Stomach (tissue), 19 donors: ENCODE measurements at places on chromosomes 12 and 14.

GRCh38 chr12:26121323-26122060, 3.3 kb downstream of the BHLHE41 start:
- H3K4me3 ChIP-seq, result peak overlapping the region; percentile 64
- peaks cover 72% of the 10 kb centered on the region for H3K4me1 ChIP-seq
- DNase-seq, result no peak
- H3K27ac ChIP-seq, result peak overlapping the region; percentile 93
- H3K36me3 ChIP-seq, result no peaks in the 10 kb centered on the region

DNA sequence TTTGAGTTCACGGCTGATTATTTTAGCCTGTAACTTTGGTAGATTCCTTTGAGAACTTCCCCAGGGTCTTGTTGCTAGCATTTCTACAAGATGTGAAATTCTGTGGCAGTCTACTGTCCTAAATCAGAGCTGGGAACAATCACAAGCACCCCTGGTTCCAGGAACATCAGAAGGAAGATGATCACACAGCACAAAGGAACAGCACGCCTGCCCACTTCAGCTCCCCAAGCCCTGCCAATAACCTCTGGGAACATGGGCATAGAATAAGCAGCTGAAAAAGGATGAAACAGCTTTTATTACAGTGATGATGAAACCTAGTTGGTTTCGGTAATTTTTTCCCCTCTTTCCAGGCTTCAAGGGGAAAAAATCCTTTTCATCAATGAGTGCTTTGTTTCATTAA, 12.3 kb downstream of the GPR19 start:
- no peak for DNase-seq
- H3K4me1 ChIP-seq, result peaks cover 6% of the 10 kb centered on the region
- no peaks in the 10 kb centered on the region for H3K36me3 ChIP-seq

DNA sequence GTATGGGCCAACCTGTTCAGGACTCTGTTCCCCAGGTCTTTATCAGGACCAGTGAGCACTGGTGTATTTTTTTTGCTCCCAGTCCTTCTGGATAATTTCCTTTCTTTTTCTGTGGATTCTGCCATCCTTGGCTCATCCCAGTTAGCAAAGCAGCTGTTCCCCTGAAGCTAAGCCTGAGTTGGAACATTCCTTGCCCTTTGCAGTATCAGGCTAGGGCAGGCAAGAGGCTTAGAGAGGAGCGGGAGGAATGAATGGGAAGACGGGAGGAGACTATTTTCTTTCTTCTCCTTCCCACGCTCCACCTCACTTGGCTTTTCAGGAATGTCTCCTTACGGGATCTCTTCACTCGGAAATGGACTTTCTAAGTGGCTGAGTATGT, 29.2 kb downstream of the ERG28 start:
- H3K27me3 ChIP-seq, result peaks cover 5% of the 10 kb centered on the region
- no peak for DNase-seq
- no peaks in the 10 kb centered on the region for H3K36me3 ChIP-seq
- H3K27ac ChIP-seq, result no peak overlapping the region

DNA sequence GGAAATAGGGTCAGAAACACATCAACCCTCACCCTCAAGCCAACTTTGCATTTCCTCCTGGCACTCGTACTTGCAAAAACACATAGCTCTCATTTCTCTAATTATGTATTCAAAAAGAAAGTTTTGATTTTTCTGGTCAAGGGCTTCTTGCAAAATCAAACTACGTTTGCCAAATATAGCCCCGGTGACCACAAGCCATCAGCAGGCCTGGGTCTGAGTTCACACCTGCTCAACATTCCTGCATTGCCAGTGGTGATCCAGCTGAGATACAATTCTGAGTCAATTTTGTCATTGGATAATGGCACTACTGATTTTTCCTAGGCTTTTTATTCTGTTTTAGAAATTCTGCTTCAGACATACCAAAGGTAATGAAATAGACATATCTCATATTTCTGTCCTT, 10.7 kb upstream of the BHLHE41 start:
- no peak overlapping the region for H3K4me3 ChIP-seq
- H3K36me3 ChIP-seq, result no peaks in the 10 kb centered on the region
- H3K4me1 ChIP-seq, result peaks cover 6% of the 10 kb centered on the region
- no peaks in the 10 kb centered on the region for H3K27me3 ChIP-seq
- peak overlapping the region; percentile 5 for H3K27ac ChIP-seq

DNA sequence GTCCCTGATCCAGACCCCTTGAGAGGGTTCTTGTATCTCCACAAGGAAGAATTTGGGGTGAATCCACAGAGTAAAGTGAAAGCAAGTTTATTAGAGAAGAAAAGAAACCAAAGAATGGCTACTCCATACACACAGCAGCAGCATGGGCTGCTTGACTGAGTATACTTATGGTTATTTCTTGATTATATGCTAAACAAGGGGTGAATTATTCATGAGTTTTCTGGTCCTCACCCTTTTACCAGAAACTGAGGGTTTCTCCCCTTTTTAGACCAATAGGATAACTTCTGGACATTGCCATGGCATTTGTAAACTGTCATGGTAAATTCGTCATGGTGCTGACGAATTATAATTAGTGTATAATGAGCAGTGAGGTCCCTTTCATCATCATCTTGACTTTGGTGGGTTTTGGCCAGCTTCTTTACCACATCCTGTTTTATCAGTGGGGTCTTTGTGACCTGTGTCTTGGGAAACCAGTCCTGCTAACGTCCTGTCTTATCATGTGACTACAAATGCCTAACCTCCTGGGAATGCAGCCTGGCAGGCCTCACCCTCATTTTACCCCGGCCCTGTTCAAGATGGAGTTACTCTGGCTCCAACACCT, 121.9 kb downstream of the SPTSSA start:
- H3K4me1 ChIP-seq, result no peaks in the 10 kb centered on the region
- no peaks in the 10 kb centered on the region for H3K36me3 ChIP-seq
- H3K27ac ChIP-seq, result no peak overlapping the region
- H3K27me3 ChIP-seq, result no peaks in the 10 kb centered on the region

DNA sequence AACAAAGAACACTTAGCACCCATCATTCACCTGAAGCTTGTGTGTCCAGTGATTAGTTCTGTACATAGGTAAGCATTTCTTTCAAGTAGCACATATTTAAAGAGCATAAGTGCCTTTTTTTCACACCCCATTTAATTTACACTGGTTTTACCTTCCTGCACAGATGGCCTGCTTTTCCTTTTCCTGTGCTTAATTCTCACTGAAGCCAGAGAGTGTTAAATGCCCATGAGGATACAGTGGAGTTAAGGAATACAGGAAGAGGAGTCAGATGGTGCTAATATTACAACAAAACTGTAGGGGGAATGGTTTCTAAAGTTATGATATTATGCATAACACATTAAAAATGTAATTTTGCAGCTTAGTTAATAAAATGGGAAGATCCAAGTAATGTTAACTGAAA, 31.0 kb upstream of the SLC38A1 start:
- H3K27me3 ChIP-seq, result no peaks in the 10 kb centered on the region
- no peaks in the 10 kb centered on the region for H3K4me1 ChIP-seq
- H3K27ac ChIP-seq, result no peak overlapping the region
- peak; percentile 30 for DNase-seq
- no peak overlapping the region for H3K4me3 ChIP-seq

DNA sequence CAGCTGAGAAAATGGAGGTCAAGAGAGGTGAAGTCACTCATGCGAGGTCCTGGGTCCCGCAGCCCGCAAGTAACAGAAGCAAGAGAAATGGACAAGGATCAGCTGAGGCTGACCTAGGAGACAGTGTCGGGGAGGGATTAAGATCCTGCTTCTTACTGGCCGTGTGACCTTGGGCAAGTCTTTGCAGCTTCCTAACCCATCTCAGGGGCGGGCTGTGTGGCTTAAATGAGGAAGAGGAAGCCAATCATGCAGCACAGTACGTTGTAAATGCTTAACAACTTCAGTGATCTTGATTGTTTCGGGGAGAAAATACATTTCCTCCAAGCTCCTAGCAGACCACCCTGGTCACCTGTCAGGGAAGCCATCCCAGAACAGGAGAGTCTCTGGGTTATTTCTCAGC, 7.1 kb upstream of the PGF start:
- no peaks in the 10 kb centered on the region for H3K4me1 ChIP-seq
- H3K4me3 ChIP-seq, result no peak overlapping the region
- no peak overlapping the region for H3K27ac ChIP-seq
- H3K27me3 ChIP-seq, result no peaks in the 10 kb centered on the region

GRCh38 chr12:48946205-48946604, 11.1 kb downstream of the ARF3 start:
- H3K4me1 ChIP-seq, result peaks cover 12% of the 10 kb centered on the region
- no peak overlapping the region for H3K27ac ChIP-seq
- no peak overlapping the region for H3K4me3 ChIP-seq
- no peak for DNase-seq
- no peaks in the 10 kb centered on the region for H3K27me3 ChIP-seq
- peaks cover 12% of the 10 kb centered on the region for H3K36me3 ChIP-seq

GRCh38 chr12:48027183-48028002, 23.1 kb upstream of the COL2A1 start:
- no peak overlapping the region for H3K27ac ChIP-seq
- H3K36me3 ChIP-seq, result no peaks in the 10 kb centered on the region
- no peak for DNase-seq
- H3K27me3 ChIP-seq, result peaks cover 9% of the 10 kb centered on the region
- H3K4me1 ChIP-seq, result peaks cover 15% of the 10 kb centered on the region
- H3K4me3 ChIP-seq, result no peak overlapping the region

GRCh38 chr14:104586832-104587620, 7.5 kb downstream of the C14orf180 start:
- H3K27ac ChIP-seq, result no peak overlapping the region
- no peak overlapping the region for H3K4me3 ChIP-seq
- peaks cover 40% of the 10 kb centered on the region for H3K27me3 ChIP-seq
- no peaks in the 10 kb centered on the region for H3K36me3 ChIP-seq
- peak; percentile 80 for DNase-seq
